ENCODE measurements at places on chromosomes 2 and 18.

DNA sequence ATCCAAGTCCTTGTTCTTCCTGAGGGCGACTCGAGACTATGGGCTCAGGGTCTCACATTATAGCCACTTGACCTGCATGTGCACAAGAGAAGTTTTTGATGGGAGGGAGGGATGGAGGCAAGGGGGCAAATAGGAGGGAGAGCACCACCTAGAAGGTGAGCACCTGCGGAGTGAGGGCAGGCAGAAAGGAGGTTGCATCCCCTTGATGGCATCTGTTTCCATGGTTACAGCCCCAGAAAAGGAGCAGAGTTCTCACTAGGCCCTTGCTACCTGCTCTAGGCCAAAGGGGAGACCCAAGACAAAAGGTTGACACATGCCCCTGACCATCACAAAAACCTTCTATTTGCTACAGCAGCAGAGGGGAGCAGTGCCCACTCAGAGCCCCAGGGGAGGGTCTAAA lies 131.5 kb upstream of the SERTAD2 start:
- DNase-seq: no peak

DNA sequence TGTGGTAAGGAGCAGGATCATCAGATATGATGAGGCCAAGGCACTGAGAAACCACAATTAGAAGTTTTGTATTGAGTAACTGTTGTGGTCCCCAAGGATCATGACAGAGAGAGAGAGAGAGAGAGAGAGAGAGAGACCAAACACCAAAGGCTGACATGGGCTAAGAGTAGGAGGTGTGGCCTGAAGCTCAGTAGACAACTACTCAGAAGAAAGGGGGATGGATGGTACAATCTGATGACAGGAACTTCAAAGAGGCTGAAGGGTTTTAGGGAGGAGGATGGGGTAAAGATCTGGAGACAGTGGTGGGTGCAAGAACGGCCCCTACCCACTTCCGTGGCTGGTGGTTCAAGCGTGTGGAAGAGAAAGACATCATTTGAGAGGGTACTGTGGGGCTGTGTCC lies 135.0 kb downstream of the DCDC2C start:
- no peak for DNase-seq

GRCh38 chr2:130327703-130328527 lies 14.8 kb upstream of the IMP4 start:
- no peak for DNase-seq

DNA sequence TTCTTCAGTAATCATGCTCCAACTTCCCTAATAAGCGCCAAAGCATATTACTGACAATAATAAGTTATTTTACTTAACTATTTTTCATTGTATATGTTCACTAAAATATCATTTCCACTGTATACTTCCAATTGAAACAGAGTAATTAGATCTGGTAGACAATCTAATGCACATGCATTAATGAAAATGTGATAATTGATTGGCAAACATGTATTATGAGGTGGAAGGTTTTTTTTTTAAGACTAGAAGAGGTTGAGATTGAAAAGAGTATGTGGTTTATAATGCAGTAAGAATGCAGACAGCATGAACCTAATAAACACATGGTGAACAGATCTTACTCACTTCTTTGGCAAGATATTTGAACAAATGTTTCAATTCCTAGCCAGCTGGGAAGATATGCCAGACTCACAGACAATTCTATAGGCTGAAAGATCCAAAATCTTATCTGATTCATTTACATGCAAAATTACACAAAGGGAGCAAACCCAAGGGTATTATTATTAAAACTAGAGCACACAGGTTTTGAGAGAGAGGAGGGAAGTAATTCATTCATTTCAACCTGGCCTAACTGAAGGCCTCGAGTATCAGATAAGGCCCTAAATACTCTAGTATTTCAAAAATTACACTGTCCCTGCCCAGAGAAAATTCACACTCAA lies 2.8 kb downstream of the NCKAP1 start:
- DNase-seq: no peak

DNA sequence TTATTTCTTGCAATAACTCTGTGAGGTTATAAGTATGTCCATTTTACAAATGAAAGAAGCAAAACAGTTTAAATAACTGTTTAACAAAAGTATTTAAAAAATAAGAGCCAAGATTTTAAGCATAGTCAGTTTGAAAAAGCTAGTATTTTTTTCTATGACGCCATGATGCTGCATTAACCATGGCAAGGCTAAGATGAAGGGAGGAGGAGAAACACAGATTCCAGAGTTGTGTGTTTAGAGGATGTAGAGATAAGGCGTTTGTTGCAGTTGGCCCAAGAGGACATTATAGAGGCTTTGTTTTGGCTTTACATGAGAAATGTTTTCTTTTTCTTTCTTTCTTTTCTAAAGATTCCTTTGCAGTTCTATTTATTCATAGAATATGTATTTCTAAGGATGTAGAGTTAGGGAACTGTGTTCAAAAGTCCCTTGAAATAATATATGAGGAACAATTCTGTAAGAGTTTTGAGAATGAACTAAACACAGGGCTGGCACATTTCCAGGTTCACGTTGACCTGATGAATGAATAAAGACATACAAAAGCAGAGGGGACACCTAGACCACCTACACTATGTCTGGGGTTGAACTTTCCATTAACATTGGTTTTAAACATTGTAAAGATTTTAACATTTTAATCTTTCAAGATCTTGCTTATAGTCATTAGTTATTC lies 244.2 kb downstream of the KCNS3 start:
- no peak for DNase-seq

DNA sequence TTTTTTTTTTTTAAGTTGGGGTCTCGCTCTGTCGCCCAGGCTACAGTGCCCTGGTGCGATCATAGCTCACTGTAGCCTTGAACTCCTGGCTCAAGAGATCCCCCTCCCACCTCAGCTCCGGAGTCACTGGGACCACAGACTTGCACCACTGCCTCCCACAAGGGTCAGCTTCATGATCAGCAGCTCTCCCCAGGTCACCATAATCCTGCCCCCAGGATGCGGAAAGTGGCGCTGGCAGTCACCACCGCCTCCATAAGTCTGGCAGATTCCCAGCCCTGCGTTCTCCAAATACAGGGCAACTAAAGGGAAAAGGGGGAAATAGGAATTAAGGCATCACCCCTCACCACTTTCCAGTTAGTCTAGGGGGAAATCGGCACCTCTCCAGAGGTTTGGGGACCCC lies 5.2 kb upstream of the ARID5A start:
- DNase-seq: no peak

DNA sequence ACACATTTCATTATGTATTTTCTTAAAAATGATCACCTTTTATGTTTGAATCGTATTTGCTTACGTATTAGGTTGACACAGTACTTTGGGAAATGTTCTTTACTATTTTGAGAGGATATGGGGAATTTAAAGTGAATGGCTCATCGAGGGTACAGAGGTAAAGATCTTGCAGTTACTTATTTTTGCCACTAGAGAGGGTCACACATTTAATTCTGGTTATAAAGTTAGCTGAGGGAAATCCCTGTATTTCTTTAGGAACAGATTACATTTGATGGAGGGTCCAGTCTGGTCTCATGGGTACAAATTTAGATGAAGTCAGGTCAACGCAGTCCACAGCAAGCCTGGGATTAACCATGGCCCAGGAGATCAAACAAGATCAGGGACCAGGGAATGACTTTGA lies 24.5 kb downstream of the DYNC2LI1 start:
- DNase-seq: no peak

- DNase-seq: no peak
These were observed 5.1 kb upstream of the COLEC12 start for GRCh38 chr18:505483-506122.

DNA sequence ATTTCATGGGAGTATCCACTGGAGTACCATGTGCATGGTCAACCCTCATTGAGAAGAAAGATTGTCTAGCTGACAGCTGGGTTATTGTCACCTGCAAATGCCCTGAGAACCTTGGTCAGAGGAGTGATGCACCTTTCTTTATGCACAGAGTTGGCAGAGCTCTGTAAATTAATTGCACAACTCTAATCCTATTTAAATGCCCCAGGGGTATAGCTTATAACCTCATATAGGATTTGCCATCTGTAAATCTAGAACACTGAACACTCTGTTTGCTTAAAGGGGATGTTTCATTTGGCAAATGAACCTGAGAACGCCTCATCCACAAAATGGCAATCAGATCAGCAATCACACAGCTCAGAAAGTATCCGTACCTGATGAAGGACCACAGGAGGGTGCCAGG lies 71.8 kb upstream of the SP5 start:
- DNase-seq: no peak
